ENCODE measurements at places on chromosomes 2 and 18.

- DNase-seq = no peak
These were observed 56.5 kb downstream of the TET3 start for GRCh38 chr2:74041182-74041581.

- no peak for DNase-seq
These were observed 385.4 kb downstream of the SOX11 start for GRCh38 chr2:6077585-6077984.

DNA sequence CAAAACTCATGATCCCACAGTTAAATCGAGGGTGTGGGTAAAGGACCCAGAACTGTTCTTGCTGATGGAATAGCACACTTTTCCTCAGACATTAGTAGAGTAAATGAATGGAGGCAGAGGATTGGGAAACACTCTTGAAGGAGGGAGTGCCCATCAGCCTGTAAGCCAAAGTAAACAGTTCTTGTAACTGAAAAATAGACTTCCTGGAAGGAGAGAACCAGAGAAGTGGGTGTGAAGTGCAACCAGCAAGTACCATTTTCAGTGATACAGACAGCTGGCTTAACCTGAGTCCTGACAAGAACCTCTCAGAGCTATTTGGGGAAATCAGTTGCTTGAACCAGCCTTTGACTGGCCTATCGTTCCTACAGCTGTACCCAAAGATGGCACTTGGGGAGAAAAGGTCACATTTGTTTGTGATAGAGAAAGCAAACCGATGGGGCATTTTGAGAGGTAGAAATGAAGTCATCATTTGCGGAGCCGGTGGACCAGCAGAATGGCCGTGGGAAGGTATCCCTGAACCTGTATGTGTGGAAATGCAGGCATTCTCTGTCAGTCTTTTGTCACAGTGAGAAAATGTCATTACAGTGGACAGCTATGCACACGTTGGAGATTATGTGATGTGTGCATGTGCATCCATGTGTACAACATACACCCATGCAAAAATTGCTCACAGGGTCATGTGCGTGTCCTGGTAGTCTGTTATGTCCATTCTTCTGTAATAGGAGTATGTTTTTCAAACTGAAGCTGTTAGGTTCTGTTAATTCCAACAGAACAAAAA, 17.8 kb downstream of the CRIM1 start:
- DNase-seq = no peak

- DNase-seq = no peak
These were observed 189.8 kb downstream of the SH3BP4 start for GRCh38 chr2:235141411-235142128.

DNA sequence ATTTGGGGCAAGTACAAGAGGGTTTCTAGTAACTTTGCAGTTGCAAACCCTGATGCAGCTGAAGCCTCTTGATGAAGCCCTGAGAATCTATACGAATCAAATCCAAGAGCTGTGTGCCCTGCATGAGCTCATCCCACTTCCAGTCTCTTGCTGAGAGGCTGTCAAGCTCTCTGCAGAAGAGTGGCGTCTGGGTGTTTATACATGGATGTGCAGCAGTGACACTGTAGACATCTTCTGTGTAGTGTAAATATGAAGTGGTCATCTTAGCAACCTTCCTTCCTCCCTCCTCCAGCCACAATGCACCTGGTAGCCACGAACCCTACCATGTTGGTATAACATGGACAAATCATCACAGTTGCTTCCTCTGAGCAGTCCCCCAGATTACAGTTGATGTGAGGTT, 18.4 kb upstream of the KIAA2012 start:
- DNase-seq = no peak

Measured in NCI-H1930 (cell line).